ENCODE measurements at places on chromosomes 5 and 9.
A peak's percentile ranks its signal among the peaks of the same experiment; 100 is the strongest.

DNA sequence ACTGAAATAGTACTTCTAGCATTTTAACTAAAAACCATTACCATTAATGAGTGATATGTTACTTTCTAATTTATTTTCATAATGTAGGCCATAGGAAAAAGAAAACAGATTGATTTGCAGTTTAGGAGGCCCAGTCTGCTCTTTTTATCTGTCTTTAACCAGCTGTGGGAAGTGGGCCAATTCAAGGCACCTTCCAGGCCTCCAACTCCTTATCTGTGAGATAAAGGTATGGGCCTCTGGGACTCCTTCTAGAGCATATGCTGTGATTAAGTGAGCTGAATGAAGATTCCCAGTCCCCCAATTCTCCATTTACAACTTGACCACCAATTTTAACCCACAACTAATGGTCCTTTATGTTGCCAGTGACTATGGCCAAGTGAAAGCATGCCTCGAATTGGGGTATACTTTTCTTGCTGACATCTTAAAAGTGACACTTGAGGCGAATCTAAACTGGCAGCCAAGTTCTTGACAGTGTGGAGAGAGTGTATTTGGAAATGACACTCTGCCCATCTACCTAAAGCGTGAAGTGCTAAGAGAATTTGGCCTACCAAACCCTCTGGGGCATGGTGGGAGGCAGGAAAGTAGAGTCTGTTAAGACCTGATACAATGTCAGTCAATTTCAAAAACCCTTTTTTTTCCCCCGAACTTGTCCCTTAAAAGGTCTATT lies 88.3 kb downstream of the PIK3R1 start:
- DNase-seq, result no peak

GRCh38 chr9:89937051-89937450 lies 332.2 kb downstream of the GADD45G start:
- no peak for DNase-seq

DNA sequence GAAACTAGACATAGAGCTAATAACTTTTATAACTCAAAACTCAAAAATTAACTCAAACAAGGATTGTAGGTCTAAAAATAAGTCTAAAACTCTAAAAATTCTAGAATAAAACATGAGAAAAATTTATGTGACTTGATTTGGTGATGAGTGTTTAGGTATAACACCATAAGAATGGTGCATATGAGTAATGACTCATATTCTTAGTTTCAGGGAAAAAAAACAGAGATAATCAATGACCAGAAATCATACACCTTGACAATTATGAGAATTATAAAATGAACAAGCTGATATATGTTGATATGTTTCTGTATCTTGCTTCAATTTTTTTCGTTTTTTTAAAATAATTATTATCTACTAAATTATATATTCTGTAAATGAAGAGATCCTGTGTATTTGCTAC lies 541.2 kb downstream of the PTPRD start:
- no peak for DNase-seq

- DNase-seq, result no peak
Observed at GRCh38 chr5:118174671-118175070, 813.7 kb downstream of the DTWD2 start.

DNA sequence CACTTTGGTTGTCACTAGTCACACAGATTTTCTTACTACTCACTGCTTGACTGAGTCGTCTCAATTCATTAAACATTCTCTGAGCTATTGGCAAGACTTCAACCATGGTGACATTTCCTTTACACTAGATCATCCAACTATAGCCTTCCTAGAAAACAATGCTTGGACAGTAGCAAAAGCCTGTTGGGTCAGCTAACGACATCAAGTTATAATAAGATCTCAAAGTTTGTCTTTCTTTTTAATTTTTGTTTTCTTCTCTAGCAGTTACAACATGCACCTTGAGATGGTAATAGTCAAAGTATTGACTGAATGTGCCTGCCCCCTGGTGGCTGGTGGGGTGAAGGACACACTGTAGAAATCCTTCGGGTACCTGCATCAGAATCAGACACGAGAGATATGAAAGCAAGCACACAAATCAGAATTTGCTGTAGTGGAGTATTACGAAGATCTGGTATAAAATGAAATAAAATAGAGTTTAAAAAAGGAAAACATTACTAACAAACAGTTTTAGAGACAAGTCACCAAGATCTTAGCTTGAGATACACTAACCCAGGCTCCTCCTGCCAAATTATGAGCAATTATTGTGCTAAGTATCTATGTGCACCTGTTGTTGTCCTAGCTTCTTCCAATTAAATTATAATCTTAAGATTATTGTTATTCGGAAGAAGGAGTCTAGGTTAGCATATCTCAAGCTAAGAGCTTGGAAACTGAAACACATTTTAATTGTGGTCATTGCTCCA lies 81.2 kb downstream of the ARL15 start:
- DNase-seq, result peak; percentile 60

DNA sequence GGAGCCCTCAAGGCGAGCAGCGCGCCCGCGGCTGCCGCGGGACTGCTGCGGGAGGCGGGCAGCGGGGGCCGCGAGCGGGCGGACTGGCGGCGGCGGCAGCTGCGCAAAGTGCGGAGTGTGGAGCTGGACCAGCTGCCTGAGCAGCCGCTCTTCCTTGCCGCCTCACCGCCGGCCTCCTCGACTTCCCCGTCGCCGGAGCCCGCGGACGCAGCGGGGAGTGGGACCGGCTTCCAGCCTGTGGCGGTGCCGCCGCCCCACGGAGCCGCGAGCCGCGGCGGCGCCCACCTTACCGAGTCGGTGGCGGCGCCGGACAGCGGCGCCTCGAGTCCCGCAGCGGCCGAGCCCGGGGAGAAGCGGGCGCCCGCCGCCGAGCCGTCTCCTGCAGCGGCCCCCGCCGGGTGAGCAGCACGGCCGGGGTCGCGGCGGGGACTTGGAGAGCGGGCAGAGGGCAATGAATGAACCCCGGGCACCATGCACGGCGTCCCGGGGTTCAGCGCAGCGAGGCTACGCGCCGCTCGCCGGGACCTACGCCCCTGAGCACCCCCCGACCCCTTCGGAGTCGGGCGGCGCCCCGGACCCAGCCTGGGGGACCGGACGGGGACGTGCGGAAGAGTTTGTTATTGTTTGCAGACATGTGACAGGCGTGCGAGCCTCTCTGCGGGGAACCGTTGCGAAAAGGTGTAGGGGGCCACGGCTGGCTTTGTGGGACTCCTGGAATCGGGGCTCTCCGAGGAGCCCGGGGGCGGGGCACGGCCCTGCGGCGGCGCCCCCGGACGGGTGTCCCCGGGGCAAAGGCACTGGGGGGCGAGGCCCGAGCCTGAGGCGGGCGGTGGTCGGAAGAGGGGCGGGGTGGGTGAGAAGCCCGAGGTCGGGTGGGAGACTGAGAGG lies 553 bp downstream of the MAP3K1 start:
- DNase-seq, result peak; percentile 41

GRCh38 chr5:964821-965220 lies 43.8 kb upstream of the NKD2 start:
- no peak for DNase-seq

- DNase-seq, result peak; percentile 55
Observed at GRCh38 chr5:149268928-149269557, 2.6 kb upstream of the AFAP1L1 start.

GRCh38 chr5:114191441-114191840 lies 170.4 kb upstream of the KCNN2 start:
- DNase-seq, result no peak

GRCh38 chr5:17217493-17218352 lies at the start of gene BASP1:
TSS of gene BASP1 (plus strand) at chr5:17217631. CDS start at chr5:17275217, 57,586 bp downstream.
- peak; percentile 30 for DNase-seq

- no peak for DNase-seq
Observed at GRCh38 chr5:7105358-7105757, 290.6 kb upstream of the ADCY2 start.

DNA sequence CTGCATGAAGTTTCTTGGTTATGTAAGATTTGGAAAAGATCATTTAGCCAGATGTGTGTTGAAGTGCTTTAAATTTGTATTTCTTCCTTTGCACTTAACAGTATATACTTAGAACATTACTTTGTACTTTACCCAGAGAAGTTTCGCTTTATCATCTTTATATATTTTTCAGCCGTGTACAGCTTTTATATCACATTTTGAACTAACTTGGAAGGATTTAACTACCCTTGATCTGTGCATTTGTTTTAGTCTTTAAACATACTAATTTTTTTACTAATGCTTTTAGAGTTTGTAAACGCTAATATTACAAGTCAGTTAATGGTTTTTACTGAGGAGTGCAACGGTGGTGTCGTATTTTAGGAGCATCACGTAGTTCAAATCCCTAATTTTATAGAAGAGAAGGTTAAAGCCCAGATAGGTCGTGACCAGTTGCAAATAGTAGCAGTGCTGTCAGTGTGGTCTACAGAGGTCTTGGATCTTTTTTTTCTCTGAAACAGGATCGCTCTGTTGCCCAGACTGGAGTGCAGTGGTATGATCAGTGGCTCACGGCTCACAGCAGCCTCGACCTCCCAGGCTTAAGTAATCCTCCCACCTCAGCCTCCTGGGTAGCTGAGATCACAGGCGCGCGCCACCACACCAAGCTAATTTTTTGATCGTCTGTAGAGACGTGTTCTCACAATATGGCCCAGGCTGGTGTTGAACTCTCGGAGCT lies 2.0 kb downstream of the MATR3 start:
- DNase-seq, result peak; percentile 31

DNA sequence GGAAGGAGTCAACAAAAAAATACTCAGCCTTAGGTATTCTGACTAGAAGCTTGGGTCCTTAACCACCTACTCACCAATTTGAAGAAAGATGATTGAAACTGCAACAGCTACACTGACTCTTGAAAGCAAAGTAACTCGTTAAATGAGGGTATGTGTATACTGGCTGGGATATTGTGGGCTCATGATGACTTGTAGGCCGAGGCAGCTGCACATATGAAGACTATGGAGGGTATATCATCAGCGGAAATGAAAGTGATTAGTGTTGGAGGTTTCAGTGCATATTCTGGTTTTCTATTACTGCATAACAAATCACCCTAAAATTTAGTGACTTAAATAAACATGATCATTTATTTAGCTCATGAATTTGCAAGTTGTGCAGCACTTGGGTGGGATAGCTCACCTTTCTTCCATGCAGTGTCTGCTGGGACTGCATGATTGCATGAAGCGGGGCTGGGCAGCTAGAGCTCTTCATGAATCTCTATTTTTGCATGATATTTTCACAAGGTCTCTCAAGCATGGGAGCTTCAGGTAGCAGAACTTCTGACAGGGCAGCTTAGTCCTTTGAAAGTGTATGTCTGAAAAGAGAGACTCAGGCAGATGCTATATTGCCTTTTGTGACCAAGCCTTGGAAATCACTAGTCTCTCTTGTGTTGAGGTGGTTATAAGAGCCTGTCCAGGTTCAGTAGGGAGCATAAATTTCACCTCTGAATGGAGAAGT lies 96.1 kb upstream of the CDKN2B start:
- no peak for DNase-seq

- no peak for DNase-seq
Observed at GRCh38 chr5:21168557-21168956, 1180.6 kb upstream of the CDH18 start.

DNA sequence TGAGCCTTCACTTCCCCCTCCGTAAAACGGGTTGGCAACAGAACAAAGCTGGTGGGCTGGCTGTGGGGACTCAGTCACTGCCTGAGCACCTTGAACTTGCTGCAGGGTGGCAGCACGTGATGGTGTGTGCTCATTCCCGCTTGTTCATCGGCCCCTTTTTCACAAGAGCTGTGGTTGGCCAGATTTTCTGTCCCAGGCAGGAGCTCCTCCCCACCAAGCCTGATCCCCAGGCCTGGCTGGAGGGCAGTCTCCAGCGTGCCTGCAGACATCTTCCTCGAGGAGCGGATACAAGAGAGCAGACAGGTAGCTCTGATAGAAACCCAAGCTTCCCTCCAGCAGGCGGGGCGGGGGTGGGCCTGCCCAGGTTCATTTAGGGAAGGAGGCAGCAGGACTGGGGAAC lies 61.9 kb upstream of the ORM1 start:
- no peak for DNase-seq

DNA sequence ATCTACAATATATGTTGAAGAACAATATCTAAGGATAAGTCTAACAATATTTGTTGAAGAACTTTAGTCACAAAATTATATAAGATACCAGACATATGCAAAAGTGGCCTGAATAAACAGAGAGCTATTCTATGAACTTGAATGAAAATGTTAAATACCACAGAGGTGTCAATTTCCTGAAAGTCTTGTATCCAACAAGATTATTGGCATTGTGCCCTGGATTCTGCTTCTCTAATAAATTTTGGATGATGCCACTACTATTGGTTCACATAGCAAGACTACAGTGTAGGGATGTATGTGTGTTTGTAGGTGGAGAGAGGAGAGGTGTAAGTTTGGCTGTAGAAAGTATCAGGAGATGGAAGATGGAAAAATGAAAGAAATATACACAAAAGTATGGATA lies 731.8 kb upstream of the RGMB start:
- DNase-seq, result no peak

DNA sequence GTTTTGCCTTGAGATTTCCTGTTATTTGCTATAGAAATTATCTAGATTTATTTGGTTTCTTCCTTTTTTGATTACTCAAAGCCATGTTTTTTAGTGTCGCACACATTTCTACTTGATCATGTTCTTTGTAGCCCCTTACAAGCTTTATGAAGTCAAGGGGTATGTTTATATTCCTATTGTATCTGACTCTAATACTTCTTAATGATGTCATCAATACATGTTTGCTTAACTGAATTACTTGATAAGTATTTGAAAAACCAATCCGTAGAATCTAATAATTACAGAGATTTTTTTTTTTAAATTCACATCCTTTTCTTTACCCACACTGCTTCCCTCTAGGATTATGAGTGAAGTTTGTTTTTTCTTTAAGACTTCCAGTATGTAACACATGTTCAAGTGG lies 53.0 kb downstream of the CDC42SE2 start:
- DNase-seq, result no peak

DNA sequence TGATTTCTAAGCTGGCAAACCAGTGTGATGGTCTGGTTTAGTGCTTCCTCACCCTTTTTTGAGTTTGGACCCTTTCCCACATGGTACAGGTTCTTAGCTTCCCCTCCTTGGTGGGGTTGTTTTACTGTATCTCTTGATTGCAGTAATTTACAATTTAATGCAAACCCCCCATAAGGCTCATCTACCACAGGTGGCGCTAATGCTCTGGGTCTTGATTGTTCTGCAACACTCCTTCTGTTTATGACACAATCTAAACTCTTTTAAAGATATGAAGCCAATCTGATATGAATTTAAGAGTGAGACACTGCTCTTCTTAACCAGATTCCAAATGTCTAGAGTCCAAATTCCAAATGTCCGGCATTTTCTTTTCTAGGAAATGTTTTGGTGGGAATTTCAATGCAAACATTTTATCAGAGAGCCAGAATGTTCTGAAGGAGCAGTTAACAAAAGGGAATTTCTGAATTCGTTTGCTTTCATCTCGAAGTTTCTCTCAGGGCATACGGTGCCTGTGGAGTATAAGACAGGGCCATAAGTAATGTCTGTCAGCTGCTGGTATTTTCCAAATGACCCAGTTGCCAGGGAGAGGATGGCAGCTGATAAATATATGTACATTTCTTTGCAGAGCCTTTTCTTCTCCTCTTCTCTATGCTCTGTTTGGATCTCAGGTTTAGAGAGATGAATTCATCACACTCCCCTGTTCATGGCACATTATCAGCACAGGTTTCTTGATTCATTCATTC lies 246.8 kb downstream of the ARHGAP26 start:
- DNase-seq, result peak; percentile 56

DNA sequence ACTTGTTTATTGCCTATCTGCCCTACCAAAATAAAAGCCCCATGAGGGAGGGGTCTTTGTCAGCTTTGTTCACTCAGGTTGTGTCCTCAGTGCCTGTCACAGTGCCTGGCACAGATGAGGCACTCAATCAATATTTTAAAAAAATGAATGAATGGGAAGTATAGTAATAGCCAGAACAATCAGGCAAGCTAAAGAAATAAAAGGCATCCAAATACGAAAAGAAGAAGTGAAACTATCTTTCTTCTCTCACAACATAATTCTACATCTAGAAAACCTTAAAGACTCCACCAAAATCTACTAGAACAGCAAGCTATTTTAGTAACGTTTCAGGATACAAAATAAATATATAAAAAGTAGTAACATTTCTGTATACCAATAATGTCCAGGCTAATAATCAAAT lies 37.8 kb upstream of the C5orf63 start:
- no peak for DNase-seq

Measured in CD4-positive, alpha-beta T cell treated with Interleukin-21 for 1 hour (primary cell).